Gastroesophageal sphincter (tissue), 4 donors: ENCODE measurements at places on chromosomes 1 and 21. TPM values are rescaled to one million over a fixed set of nuclear protein-coding genes. Genes with fewer than 3 reads are reported as not detected.

Gene DUSP23
- total RNA-seq, result 64.3 TPM

Gene SAMD11
- total RNA-seq, result 20.3 TPM

Gene AK5
- total RNA-seq, result 0.67 TPM

Gene KCNJ9
- not detected for total RNA-seq

Gene C1orf94
- total RNA-seq, result not detected

Gene ACAP3
- total RNA-seq, result 45.0 TPM

Gene RRP15
- 8.8 TPM for total RNA-seq

Gene LIPI
- not detected for total RNA-seq

Gene SLFNL1
- total RNA-seq, result 0.35 TPM

Gene RHD
- not detected for total RNA-seq

Gene CDCA8
- total RNA-seq, result 0.13 TPM

Gene SLC30A2
- total RNA-seq, result not detected

Gene ENTREP3
- total RNA-seq, result 11.4 TPM

Gene SLC6A9
- 14.2 TPM for total RNA-seq

Gene SFPQ
- 86.4 TPM for total RNA-seq

Gene EVA1B
- total RNA-seq, result 58.8 TPM

Gene C1orf87
- total RNA-seq, result not detected

Gene PLEKHM2
- 40.5 TPM for total RNA-seq

Gene CYP4A22
- total RNA-seq, result not detected

Gene USH2A
- not detected for total RNA-seq

Gene TEKT2
- total RNA-seq, result not detected

Gene TP53BP2
- 46.6 TPM for total RNA-seq

Gene CPLANE2
- total RNA-seq, result 13.0 TPM

Gene SLC22A15
- total RNA-seq, result 6.5 TPM

Gene AADACL4
- not detected for total RNA-seq

Gene TMEM81
- 2.5 TPM for total RNA-seq

Gene CELA2B
- not detected for total RNA-seq

Gene TMOD4
- total RNA-seq, result not detected

Gene ASTN1
- total RNA-seq, result 0.93 TPM

Gene MAP3K7CL
- 2.5 TPM for total RNA-seq

Gene OR11L1
- total RNA-seq, result not detected

Gene LAD1
- total RNA-seq, result 2.0 TPM

Gene C1orf141
- not detected for total RNA-seq

Gene FMO3
- total RNA-seq, result 3.9 TPM
